Stimulated activated CD8-positive, alpha-beta memory T cell treated with anti-CD3 and anti-CD28 coated beads, Interleukin-4, amount 100 ng/mL, for 24 hours (primary cell): ENCODE measurements at places on chromosomes 5 and 9.

DNA sequence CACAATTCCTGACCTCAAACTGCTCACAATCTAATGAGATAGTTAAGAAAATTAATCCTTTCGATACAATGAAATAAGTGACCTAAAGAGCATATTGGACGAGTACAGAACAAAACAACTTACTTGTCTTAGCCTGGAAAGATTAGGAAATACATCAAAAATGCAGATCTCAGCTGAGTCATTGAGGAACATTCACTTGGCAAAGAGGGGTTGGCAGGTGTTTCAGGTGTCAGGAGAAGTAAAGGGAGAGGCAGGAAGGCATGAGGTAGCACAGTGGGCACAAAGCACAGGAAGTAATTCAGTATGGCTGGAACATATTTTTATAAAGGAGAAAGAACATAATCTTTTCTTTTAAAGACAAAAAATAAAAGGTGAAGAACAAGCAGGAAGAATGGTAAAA, 628.8 kb upstream of the RGMB start:
- no peak for DNase-seq

DNA sequence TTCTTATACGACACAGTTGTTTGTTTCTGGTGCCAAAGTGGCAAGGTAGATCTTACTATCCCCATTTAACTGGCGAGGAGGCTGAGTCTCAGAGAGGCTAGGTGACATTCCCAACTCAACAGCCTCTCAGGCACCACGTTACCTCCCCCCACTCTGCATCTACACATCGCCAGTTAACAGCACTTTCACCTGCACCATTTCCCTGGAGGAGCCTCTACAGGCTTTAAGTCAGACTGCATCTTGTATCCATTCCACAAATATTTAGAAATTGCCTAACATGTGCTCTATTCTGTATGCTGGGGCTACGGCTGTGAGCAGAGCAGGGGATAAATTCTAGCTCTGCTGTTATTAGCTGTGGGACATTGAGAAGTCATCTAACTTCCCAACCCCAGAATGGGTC, 168.6 kb downstream of the INSYN2B start:
- no peak for DNase-seq

DNA sequence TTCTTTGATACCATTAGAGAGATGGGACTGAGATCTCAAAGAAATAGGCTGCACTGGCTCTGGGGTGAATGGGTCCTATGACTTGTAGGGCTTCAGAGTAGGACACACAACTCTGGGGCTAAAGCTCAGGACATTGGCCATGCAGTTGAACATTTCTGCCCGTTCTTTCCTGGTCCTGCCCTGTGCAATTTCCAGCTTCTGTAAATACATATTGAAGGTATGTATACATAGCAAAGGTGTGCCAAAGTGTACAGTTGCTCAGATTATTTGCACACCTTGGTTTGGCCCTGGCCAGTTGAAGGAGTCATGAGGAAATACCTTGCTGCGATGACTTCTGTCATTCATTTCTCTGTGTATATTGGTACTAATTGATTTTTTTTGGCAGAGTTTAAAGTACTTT, 52.8 kb upstream of the TAF11L2 start:
- no peak for DNase-seq

DNA sequence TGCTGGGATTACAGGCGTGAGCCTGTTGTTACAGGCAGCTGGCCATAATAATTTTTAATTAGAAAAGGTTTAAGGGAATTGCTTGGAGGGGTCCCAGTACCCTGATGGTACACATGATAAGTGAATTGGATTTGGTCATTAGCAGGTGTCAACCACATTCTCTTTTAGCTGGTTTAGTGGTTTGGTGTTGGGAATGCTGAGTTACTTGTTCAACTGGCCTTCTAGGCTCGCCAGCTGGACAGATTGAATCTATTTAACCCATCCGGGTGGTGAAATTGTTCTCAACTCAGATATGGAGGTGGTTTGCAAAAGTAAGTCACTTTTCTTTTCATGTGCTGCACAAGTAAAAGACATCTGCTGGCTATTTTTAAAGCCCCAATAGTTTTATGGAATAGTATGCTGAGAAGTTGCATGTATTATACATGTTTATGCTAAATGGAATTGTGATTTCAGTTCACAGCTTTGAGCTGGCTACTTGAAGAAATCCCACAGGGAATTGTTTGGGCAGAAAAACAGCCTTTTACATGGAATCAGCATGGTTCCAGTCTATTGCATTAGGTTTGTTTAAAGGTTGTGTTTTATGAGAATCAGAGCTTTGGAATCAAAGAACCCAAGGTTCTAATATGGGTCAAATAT, 149.8 kb upstream of the SLC28A3 start:
- DNase-seq, result no peak

GRCh38 chr9:129174102-129174723, 3.8 kb downstream of the IER5L start:
- peak; percentile 64 for DNase-seq

DNA sequence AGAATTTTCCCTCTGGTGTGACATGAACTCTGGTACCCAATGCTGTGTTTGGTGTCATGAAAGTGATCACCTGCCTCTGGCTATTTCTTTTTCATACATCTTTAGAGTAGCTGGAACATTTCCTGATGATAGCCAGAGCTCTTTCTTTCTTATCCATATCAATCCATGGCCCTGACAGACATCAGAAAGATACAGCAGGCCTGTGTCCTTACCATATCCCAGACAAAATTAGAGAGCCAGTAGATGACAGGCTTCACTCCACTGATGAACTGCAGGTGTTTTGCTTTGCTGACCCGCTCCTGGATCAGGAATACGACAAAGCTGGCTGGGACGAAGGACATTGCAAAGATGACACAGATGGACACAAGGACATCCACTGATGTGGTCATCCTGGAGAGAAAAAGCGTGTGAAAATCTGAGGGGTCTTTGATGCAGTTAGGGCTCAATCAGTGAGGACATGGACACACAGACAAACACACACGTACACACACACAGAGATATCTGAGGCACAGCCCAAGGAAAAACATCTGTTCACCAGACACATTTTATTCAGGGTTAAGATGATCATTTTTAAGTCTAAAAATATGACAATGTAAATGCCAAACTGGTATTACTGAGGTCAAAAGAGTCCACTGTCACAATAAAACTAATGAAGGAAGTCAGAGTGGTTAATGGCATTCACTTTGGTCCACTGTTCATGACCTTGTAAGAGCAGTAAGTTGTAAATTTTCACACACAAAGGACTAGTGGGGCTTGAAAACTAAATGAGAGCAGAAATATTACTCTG, 34.5 kb downstream of the NIPSNAP3B start:
- DNase-seq, result no peak

DNA sequence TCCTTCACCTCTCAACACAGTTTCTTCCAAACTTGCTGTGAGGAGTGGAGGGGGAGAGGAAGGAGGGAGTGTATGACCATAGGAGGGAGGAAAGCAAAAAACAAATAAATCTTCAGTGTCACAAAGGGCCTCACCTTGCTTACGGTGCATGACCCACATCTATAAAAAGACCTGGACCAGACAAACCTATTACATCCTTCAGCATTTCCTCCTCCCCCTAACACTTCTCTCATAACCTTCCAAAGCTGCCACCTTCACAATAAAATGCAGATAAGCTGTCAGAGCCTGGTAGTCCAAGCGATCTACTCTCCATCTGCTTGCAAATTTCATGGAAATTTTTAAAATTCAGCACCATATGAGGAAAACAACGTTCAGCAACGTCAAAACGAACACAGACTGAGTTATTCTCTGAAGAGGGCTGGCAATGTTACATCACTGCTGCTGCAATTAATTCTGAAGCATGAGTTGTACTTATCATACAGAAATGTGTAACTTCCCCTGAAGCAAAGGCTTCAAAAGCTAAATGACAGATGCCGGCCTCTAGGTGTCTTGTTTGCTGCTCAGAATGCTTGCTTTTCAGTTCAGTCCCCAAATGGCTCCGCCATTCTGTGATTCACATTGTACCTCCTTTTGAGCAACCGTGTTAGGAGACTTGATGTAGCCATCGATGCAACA, 62.9 kb downstream of the EFNA5 start:
- no peak for DNase-seq

DNA sequence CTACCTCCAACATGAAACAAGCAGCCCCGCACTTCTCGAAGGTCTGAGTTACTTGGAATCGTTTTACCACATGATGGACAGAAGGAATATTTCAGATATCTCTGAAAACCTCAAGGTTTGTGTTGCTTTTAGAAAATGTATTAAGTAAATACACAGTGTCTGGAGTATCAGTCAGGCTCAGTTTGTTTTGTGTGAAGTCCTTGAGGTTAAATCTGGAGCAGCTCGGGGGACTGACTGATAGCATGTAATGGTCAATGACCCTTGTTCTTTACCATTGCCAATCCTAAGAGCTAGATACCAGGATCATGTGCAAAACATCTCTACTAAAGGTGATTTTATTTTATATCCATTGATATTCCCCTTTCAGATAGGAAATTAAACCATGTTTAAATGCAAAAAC, 26.9 kb upstream of the LNPEP start:
- no peak for DNase-seq

DNA sequence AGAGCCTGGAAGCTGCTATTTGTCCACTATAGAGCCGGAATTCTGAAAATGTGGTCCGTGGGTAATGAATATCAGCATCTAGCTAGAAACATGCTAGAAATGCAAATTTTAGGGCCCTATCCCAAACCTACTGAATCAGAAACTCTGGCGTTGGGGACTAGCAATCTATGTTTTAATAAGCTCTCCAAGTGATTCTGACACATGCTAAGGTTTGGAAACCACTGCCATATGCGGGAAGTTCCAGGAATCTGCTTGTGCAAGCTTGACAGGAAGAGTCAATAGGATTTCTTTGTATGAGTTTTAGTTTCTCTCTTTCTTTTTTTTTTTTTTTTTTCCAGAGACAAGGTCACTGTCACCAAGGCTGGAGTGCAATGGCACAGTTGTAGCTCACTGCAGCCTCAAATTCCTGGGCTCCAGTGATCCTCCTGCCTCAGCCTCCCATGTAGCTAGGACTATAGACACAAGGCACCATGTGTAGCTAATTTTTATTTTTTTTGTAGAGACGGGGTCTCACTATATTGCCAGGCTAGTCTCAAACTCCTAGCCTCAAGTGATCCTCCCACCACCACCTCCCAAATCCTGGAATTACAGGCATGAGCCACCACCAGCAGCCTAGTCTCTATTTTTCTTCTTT, 26.4 kb upstream of the CARNMT1 start:
- DNase-seq, result no peak

DNA sequence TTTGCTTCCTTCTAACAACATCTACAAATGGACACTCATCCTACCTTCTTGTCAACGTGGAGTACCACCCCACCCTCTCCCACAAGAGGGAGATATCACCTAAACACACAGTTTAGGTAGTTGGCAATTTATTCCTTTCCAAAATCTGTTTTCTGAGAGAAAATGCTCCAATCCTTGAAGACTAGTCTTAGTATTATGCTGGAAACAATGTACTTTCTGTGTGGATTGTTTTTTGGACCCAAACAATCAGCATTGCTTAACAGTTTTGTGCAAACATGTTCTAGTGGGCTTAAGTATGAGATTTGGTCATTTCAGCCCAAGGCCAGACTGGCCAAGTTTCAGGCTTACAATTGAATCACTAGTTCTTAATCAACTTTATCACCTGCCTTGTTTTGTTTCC, 359.1 kb downstream of the ARHGEF28 start:
- DNase-seq, result no peak

GRCh38 chr5:155919126-155919525, 407.8 kb upstream of the SGCD start:
- DNase-seq, result no peak

DNA sequence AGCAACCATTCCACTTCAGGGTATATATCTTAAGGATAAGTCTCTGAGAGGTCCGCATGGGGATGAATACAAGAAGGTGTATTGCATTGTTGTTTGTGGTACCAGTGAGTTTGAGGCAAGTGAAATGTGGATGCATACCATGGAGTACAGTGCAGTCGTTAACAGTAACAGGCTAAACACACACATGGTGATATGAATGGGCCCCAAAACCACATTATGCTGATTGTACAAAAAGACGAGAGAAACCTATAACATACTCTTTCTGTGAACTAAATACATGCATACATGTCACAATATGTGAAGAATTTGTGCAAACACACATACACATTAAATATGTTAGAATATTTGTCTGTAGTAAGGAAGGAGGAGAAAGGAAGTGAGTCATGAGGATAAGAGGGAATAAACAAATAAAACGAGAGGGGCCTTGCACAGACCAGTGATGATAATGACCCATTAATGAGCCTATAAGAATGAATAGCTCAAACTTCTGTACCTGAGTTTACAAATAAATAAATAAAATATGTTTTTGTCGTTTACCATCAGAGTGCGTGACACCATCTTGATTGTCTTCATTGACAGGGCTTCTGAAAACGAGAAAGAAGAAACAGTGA, 66.5 kb upstream of the RICTOR start:
- DNase-seq, result no peak

- no peak for DNase-seq
Observed at GRCh38 chr5:149472399-149472798, 78.8 kb downstream of the CSNK1A1 start.

GRCh38 chr5:157511651-157512644, 51.9 kb downstream of the NIPAL4 start:
- no peak for DNase-seq

DNA sequence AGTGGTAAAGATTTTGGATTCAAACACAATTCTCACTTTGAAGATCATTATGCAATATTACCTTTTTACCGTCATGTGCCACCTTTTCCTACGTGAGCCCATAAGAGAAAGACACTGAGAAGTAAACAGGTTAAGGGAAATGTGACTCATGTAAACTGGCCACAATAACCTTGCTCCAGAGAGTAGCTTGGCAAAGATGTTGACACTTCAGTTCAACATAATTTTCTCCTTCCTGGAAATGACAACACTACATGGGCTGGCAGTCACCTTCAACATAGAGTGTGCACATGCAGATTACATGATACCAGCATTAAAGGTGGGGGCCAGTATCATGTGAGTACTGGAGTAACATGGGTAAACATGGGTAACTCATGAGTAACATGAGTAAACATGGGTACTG, 141.9 kb downstream of the CDK5RAP2 start:
- no peak for DNase-seq

DNA sequence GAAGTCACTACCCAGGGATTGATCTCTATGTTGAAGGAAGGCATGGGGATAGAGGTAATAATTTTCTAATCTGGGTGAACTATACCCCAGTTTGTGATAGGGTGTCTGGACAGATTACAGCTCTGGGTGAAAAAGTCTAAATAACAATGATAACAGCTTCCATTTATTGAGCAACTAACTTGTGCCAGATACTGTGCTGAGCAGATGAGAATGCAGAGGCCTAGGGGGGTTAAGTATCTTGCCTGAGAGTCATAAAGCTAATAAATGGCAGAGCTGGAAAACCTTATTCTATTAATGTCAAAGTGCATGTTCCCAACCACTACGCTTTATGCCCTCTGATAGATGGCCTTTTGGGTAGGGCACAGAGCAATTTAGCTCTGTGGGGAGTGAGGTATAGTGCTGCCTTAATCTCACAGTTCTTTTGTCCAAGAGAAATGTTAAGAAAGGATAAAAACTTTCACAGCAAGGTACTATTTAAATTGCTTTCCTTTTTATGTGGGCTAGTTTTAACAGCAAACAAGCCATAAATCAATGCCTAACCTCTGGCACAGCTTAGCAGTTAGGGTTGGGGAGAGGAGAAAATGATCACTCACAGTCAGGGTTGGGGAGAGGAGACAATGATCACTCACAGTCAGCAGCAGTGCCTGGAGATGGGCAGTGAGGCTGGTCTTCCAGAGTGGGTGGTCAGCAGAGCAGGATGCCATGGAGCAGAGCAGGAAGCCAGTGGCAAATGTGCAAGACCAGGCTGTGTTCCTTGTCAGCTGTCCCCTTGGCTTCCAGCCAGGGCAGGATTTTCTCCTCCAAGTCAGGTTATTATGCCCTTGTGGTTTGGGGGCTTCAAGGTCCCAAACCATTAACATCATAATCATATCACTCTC, 187.0 kb downstream of the CARTPT start:
- DNase-seq, result no peak
